ENCODE measurements at places on chromosomes 16 and 17.

DNA sequence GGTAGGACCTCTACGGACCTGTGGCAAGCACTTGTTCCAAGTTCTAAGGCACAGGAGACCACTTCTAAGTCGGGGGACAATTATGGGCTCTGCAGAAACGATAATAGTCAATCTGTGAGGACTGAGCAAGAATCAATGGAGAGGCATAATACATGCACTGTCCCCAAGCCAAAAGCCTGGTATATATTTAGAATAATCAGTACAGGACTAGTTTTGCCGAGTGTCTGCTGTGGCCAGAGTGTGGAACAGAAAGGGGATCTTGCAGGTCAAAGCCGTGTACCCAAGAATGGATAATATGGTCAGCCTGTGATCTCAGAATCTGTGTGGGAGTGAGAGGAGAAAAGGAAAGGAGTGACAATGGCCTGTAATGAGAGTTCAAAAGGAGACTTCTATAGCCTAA is 80.2 kb upstream of the GNAO1 start:
- DNase-seq = no peak

GRCh38 chr16:88599092-88599733 is 29.0 kb downstream of the ZC3H18 start:
- DNase-seq = no peak

DNA sequence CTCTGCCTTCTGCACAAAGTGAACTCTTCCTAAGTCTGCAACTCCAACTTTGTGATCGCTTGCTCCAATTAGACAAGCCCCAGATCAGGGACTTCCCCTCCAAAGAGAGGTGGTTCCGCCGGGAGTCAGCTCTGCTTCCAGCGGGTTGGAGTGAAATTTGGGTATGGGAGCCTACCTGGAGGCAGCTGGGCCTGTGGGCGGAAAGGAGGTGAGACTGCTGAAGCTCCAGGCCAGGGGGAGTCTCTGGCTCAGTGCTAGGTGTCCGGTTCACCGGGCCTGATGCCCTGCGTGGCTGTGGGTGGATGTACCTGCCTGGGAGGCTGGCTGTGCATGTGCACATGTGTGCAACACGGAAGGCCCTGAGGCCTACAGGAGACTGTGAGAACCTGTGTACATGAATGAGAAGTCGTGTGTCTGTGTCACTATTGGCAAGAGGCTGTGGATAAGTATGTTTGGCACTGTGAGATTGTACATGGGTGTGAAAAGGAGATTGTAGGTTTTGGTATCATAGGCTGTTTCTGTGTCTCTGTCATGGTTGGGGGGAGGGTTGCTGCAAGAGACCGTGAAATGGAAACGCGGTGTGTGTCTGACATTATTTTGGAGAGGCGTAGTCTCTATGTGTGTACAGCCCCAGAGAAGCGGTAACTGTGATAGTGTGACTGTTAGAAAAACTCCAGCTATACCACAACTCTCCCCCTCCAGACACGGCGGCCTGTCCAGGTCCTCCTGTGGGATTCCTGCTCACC is 4.2 kb downstream of the LHX1 start:
- no peak for DNase-seq

DNA sequence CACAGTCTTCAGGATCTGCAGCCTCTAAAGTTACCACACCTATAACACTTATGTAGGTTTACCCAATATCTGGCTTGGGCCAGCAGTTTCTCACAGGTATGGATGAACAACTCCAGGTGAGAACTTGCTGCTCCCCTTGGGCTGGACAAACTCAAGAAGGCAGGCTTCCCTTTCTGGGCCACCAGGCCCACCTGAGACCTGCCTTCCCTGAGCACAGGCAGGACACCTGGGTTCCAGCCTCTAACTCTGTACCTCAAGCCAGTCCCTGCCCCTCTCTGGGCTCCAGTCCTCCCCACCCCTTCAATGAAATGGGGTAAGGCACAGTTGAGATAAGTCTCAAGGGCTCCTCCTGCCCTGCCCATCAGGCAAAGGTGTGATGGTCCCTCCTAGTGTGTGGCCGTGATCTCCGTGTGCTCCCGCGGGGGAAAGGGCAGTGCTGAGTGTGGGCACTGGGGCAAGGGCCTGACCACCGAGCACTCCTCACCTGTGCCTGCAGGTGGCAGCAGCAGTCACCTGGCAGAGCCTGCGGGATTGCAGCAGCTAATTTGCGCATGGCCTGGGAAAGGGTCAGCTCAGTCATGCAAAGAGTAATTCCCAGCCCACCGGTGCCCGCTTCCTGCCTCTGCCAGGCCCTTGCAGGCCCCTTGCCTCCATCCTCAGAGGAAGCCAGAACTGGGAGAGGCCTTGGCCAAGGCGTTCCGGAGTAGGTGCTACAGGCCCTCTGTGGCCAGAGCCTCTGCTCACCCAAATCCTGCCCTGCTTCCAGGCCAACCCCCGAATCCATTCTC is 28.2 kb upstream of the ADGRG1 start:
- DNase-seq = peak; percentile 23

DNA sequence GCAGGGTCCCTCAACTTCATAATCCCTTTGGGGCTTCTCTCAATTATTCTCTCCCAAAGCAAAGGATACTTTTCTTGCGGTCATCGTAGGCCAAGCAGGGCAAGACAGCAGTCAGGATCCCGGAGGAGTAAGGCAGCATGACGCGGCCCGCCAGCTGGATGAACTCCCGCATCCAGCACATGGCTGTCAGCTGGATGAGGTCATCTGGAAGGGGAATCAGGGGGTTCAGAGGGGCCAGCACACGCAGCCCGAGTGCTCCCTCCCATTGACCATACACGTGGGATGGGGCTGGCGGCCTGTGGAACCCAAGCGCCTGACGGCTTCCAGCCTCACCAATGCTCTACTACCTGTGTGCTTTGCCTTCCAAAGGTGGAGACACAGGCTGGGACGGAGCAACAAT is 19.2 kb downstream of the VAC14 start:
- DNase-seq = no peak

DNA sequence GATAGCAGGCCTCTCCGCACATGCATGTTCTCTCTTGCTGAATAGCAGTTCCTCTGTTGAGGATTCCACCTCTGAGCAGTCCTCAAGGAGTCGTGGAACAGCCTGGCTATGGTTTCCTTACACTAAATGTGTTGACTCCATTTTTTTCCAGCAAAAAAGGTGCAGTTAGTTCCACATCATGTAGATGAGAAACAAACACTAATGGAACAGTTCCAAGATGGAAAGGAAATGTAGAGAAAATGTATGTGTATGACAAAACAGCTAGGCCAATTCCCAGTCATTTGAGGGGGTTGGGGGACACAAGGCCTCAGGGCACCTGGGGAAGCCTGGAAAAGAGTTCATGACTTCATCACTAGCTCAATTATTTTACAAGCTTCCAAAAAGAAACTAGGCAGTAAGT is 90.0 kb downstream of the CFDP1 start:
- no peak for DNase-seq

GRCh38 chr17:39549747-39550573 is 57.8 kb downstream of the NEUROD2 start:
- DNase-seq = no peak

GRCh38 chr17:76268015-76268749 is 3.0 kb downstream of the UBALD2 start:
- no peak for DNase-seq

DNA sequence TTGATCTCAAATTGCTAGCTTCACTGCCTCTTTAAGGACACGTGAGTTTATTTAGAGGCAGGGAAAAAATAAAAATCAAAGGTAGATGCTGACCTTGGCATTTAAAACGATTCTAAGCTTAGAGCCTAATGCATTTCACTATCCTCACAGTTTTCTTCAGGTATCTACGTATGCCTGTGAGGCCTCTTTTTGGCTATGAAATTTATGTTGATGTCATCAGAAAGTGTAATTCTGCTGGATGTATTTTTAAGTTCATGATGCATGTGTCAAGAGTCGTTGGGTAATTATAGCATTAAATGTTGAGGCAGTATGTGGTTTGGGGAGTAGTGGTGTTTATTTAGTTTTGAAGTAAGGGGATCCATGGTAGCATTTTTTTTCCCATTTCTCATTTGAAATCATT is 4.2 kb upstream of the KRTAP3-2 start:
- no peak for DNase-seq

GRCh38 chr17:79950751-79951150 is 84.9 kb downstream of the TBC1D16 start:
- no peak for DNase-seq

GRCh38 chr17:28712032-28712704 is 480 bp upstream of the PROCA1 start:
- DNase-seq = no peak

DNA sequence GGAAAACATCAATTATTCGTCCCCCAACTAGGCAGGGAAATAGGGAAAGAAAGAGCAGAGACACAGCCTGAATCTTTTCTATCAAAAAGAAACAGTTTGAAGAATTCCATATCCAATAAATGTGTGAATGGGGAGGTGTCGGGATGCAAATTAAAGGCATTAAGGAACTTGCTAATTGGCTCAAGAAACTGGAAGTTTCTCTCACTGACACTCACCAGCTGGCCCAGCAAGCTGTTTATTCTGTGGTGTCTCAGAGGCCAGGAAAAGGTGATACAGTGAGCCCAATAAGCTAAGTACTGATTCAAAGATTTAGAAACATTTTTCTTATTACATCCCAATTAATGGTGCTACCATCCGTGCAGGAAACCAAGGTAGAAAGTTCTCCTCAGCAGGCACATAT is 104.4 kb upstream of the CLEC3A start:
- DNase-seq = no peak

- no peak for DNase-seq
Observed at GRCh38 chr16:72219282-72219681, 47.3 kb upstream of the PMFBP1 start.

DNA sequence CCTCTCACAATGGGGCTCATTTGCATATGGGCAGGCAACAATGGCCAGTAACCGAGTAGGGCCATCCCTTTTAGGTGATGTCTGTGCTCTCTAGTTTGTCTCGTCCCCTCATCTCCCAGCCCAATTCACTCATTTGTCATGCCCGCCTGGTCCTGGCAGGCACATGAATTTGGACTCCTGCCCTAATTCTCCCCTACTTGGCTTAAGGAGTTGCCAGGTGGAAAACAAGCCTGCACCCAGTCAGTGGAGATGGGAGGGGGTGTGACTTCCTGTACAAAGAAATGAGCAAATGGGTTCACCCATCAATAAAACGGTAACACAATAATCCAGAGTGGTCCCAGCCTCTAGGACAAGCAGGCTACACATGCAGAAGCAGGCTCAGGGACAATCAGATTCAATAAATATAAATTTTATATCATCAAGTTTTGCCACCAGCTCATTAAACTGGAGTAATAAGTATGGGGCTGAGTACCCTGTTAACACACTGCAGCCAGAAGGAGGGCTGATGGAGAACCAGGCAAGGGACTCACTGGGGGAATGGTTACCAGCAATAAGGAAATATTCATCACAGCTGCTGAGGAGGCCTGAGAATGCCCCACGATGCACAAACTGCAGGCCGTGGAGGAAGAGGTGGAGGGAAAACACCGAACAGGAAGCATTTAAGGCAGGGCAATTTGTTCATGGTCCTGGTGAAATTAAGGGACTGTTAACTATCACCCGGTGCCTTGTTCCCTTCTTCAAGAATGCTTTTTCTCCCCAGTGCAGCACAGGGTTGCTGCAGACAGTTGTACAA is 84.4 kb upstream of the GPRC5B start:
- DNase-seq = no peak

GRCh38 chr17:72184805-72185204 is 64.0 kb downstream of the SOX9 start:
- DNase-seq = no peak

- no peak for DNase-seq
Observed at GRCh38 chr17:14201021-14201987, 35.4 kb downstream of the CDRT15 start.

- DNase-seq = no peak
Observed at GRCh38 chr17:34503528-34504195, 75.7 kb upstream of the TMEM132E start.

- DNase-seq = no peak
Observed at GRCh38 chr17:78317794-78318400, 42.0 kb downstream of the SOCS3 start.

GRCh38 chr16:65099607-65100006 is 22.3 kb downstream of the CDH11 start:
- DNase-seq = no peak

DNA sequence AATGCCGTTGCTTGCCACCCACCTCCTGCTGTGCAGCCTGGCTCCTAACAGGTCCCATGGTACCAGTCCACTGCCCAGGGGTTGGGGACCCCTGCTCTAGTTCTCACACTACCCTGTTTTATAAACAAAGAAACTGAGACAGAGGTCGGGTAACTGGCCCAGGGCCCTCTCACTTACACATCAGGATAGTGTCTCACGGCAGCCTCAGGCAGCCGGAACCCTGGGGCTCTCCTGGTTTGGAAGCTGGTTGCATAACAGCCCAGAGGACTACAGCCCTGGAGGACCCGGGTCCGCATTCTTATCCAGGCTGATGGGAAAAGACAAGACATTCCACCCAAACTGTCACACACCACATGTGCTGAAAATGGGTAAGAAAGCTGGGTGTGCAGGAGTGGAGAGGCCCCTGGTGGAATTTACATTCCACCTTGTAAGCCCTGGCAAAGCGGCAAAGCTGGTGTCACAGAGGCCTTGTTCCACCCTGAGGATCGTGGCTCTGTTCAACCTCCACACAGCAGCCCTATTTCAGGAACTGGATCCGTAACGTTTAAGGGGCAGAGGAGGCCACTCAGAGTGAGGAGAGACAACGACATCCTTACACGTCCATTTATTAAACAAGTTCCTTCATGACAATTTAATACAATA is 9.8 kb downstream of the CMTM3 start:
- DNase-seq = no peak

DNA sequence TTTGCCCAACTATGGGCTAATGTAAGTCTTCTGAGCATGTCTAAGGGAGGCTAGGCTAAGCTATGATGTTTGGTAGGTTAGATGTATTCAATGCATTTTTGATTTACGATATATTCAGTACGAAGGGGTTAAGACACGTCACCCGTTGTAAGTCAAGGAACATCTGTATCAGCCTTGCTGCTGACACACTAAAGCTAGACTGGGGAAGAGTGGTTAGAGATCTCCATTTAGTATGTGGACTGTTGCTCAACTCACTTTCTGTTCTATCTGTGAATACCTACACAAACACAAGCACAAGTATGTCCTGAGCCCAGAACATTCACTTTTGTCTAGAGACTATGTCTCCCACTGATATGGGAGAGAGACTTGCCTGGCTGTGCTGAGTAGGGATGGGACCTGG is 71.5 kb downstream of the VMP1 start:
- DNase-seq = no peak

- no peak for DNase-seq
Observed at GRCh38 chr16:68707340-68708152, 29.5 kb upstream of the CDH1 start.

- DNase-seq = no peak
Observed at GRCh38 chr17:17675925-17676534, 5.2 kb upstream of the RAI1 start.

GRCh38 chr17:66399441-66399840 is 97.0 kb downstream of the PRKCA start:
- DNase-seq = no peak

- DNase-seq = no peak
Observed at GRCh38 chr17:19369107-19369778, 6.7 kb upstream of the B9D1 start.
